Body of pancreas (tissue), 4 donors: ENCODE measurements at places on chromosomes 3 and 15. TPM values are rescaled to one million over a fixed set of nuclear protein-coding genes. Genes with fewer than 3 reads are reported as not detected.

- no peak overlapping the region for H3K27ac ChIP-seq
- no peak for DNase-seq
- H3K36me3 ChIP-seq, result no peaks in the 10 kb centered on the region
- no peak overlapping the region for H3K4me3 ChIP-seq
- H3K4me1 ChIP-seq, result no peaks in the 10 kb centered on the region
- H3K27me3 ChIP-seq, result no peaks in the 10 kb centered on the region
Measured at GRCh38 chr3:44098656-44099415, 142.8 kb upstream of the TOPAZ1 start.

- no peaks in the 10 kb centered on the region for H3K4me1 ChIP-seq
- no peaks in the 10 kb centered on the region for H3K27me3 ChIP-seq
- no peak overlapping the region for H3K27ac ChIP-seq
- no peak overlapping the region for H3K4me3 ChIP-seq
Measured at GRCh38 chr3:32869513-32870047, 51.8 kb downstream of the TRIM71 start.

GRCh38 chr3:72220946-72221345 is 436.0 kb upstream of the PROK2 start:
- H3K36me3 ChIP-seq, result no peaks in the 10 kb centered on the region
- H3K4me3 ChIP-seq, result no peak overlapping the region
- H3K4me1 ChIP-seq, result no peaks in the 10 kb centered on the region
- H3K27me3 ChIP-seq, result no peaks in the 10 kb centered on the region

DNA sequence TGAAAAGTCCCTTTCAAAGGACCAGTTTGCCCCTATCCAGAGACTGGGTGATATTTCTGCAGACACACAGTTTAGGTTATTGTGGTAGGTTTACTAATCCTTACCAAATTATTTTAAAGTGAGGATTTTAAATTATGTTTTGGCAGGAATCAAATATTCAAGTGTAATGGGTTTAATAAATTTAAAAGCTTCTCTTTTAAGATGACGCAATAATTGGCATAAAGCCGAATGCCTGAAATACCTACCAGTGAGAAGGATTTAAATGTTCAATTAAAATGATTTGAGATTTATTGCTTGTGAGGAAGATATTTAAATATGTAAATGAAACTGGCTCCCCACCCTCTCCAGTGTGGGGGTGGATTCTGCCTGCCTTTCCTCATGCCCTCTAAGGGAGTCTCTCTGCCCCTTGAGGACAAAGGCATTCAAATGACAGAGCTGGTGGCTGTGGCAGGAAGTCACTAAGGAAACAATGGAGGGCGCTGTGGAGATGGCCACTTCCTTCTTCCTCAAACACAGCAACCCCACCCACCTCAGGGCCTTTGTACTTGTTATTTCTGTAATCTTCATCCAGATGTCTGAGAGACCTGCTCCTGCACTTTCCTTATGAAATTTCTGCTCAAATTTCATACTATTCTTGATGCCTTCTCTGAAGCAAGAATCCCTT is 131.7 kb downstream of the TNIK start:
- no peak overlapping the region for H3K27ac ChIP-seq
- no peaks in the 10 kb centered on the region for H3K27me3 ChIP-seq
- H3K36me3 ChIP-seq, result no peaks in the 10 kb centered on the region
- H3K4me3 ChIP-seq, result no peak overlapping the region

DNA sequence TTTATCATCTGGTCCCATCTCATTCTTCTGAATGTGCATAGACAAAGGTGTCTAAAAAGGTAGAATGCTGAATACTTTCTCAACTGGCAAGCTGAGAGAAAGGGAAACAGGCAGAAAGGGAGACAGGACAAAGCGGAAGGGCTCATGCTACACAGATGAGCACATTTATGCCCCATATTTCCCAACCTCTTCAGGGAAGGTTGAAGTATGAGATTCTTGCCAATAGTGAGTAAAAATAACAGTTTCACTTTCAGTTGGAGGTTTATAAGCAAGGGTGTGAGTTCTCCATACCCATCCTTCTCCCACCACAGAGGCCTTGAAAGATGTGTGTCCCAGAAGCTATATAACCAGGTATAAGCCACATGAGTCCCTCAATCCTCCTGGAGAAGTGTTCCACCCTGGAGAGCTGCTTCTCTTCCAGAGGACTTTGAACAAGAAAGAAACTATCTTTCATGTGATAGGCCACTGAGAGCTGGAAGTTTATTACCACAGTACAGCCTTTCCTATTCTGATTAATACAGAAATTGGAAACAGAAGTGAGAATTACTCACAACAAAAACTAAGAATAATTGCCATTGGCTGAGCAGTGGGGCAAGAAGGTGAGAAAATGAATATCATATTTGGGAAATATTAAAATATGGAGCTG is 709.4 kb upstream of the NR2F2 start:
- no peak overlapping the region for H3K27ac ChIP-seq
- H3K4me1 ChIP-seq, result no peaks in the 10 kb centered on the region
- DNase-seq, result no peak
- no peak overlapping the region for H3K4me3 ChIP-seq
- no peaks in the 10 kb centered on the region for H3K36me3 ChIP-seq

- H3K27me3 ChIP-seq, result no peaks in the 10 kb centered on the region
- no peak for DNase-seq
- no peaks in the 10 kb centered on the region for H3K36me3 ChIP-seq
- no peak overlapping the region for H3K4me3 ChIP-seq
Measured at GRCh38 chr3:47464588-47464987, 11.2 kb downstream of the SCAP start.

GRCh38 chr3:14811684-14812083 is 7.1 kb upstream of the FGD5 start:
- H3K27me3 ChIP-seq, result no peaks in the 10 kb centered on the region
- no peak for DNase-seq
- no peak overlapping the region for H3K27ac ChIP-seq
- no peaks in the 10 kb centered on the region for H3K36me3 ChIP-seq
- H3K4me1 ChIP-seq, result no peaks in the 10 kb centered on the region

DNA sequence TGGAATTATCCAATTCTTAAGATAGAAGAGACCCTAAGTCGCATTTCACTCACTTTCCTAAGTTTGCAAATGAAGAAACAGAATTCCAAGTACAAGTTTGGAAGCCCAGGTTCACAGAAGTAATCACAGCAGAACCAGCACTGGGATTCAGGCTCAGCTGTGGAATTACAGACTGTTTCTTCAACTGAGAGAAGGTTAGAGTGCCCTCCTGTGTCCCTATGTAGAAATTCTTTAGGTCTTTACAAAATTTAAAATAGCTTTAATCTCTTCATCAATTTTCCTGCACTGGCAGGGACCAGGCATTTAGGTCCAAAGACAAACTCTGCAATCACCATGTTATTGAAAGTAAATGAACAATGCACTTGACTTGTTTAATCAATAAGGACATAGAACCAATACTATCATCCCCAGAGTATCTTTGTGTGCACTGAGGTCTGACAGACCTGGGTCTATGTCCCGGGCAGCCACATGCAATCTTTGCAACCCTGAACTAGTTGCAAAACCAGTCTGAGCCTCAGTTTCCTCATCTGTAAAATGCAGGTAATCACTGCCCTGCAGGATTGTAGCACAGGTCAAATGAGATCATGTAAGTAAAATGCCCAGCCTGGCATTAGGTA is 96.3 kb upstream of the ZBED2 start:
- no peaks in the 10 kb centered on the region for H3K36me3 ChIP-seq
- no peaks in the 10 kb centered on the region for H3K27me3 ChIP-seq
- no peak overlapping the region for H3K27ac ChIP-seq
- DNase-seq, result no peak

DNA sequence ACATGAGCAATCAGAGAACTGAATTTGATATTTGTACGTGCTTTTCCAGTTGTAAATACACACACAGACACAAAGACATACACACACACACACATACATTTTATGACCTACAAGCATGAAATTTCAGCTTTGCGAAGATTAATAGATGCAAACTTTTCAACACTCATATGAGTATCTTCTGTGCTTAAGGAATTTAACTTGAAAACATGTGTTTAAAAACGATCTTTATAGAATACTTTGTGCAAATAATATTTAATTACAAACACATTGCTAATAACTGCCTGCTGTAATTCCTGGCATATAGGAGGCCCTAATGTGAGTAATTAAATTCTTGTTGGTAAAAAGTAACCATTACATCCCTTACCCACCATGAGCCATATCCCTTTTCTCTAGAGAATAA is 107.7 kb upstream of the PLSCR5 start:
- no peaks in the 10 kb centered on the region for H3K36me3 ChIP-seq
- no peak overlapping the region for H3K4me3 ChIP-seq
- H3K27ac ChIP-seq, result no peak overlapping the region
- H3K4me1 ChIP-seq, result no peaks in the 10 kb centered on the region
- no peak for DNase-seq

GRCh38 chr3:34676436-34676835 is 878.0 kb downstream of the PDCD6IP start:
- H3K27me3 ChIP-seq, result no peaks in the 10 kb centered on the region
- no peak for DNase-seq
- H3K4me3 ChIP-seq, result no peak overlapping the region
- no peaks in the 10 kb centered on the region for H3K4me1 ChIP-seq
- H3K36me3 ChIP-seq, result no peaks in the 10 kb centered on the region

- no peak for DNase-seq
- no peak overlapping the region for H3K4me3 ChIP-seq
- H3K4me1 ChIP-seq, result no peaks in the 10 kb centered on the region
- no peaks in the 10 kb centered on the region for H3K36me3 ChIP-seq
- no peaks in the 10 kb centered on the region for H3K27me3 ChIP-seq
Measured at GRCh38 chr3:116186049-116186448, 259.2 kb downstream of the LSAMP start.

DNA sequence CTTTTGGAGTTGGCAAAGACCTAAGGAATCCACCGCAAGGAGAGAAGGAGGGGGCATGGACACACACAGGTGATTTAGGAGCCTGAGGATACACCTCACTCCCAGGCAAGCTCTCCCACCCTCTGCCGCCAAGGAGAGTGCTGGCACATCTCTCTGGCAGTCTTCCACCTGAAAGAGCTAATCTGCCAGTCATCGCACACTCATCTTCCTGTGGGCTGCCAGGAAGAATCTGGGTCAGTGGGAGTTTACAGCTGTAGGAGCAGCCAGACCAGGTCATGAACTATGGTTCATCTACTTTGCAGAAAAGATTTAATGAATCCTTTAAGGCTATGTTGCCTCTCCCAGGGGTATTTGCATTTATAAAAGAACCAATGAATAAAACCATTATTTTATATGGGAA is 170.6 kb upstream of the TSC22D2 start:
- no peak overlapping the region for H3K4me3 ChIP-seq
- no peaks in the 10 kb centered on the region for H3K27me3 ChIP-seq
- H3K4me1 ChIP-seq, result peaks cover 17% of the 10 kb centered on the region

GRCh38 chr3:377158-377561 is 180.6 kb downstream of the CHL1 start:
- no peaks in the 10 kb centered on the region for H3K36me3 ChIP-seq
- no peaks in the 10 kb centered on the region for H3K4me1 ChIP-seq
- DNase-seq, result no peak
- no peak overlapping the region for H3K4me3 ChIP-seq
- H3K27ac ChIP-seq, result no peak overlapping the region

DNA sequence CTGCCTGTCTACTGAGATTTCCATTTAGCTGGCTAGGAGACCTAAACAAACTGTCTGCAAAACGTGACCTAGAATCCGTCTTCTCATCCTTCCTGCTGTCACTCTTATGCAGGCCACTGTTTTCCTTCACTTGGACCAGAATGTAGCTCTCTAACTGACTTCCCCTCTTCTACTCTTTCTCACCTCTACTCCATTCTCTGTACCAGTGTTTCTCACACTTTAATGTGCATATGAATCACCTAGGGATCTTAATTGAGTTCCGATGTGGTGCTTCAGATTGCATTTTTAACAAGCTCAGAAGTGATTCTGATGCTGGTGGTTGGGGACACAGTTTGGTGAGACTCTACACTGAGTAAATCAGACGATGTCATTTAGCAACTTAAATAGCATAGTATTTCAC is 1.6 kb upstream of the GBE1 start:
- no peaks in the 10 kb centered on the region for H3K27me3 ChIP-seq
- H3K4me3 ChIP-seq, result no peak overlapping the region
- peaks cover 24% of the 10 kb centered on the region for H3K4me1 ChIP-seq
- DNase-seq, result no peak

DNA sequence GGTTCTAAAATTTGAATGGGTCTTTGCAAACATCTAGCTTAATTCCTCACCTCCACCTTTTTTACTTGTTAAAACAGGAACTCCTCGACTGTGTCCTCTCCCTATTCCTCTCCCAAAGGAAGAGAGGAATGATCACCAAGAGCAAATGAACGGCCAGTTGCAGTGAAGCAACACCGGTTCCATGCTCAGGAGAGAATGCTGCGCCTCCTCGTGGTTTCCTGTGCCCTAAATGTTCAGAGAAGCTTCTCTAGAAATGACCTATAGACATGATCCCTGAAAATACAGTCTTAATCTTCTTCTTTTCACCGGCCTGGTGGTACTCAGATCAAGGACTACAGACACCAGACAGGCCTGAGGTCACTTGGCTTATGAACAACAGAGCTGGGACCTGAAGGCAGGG is 65.1 kb upstream of the GUCA1C start:
- no peak overlapping the region for H3K27ac ChIP-seq
- no peaks in the 10 kb centered on the region for H3K36me3 ChIP-seq
- no peaks in the 10 kb centered on the region for H3K27me3 ChIP-seq

Gene C2CD4B
- total RNA-seq, result 75.8 TPM

Gene PSTPIP1
- 3.3 TPM for total RNA-seq

Gene PLD1
- total RNA-seq, result 96.2 TPM

Gene TBC1D21
- not detected for total RNA-seq
